ENCODE measurements at places on chromosomes 12 and 14.

- DNase-seq = no peak
These were observed 401.3 kb downstream of the DIO2 start for GRCh38 chr14:79809849-79810612.

DNA sequence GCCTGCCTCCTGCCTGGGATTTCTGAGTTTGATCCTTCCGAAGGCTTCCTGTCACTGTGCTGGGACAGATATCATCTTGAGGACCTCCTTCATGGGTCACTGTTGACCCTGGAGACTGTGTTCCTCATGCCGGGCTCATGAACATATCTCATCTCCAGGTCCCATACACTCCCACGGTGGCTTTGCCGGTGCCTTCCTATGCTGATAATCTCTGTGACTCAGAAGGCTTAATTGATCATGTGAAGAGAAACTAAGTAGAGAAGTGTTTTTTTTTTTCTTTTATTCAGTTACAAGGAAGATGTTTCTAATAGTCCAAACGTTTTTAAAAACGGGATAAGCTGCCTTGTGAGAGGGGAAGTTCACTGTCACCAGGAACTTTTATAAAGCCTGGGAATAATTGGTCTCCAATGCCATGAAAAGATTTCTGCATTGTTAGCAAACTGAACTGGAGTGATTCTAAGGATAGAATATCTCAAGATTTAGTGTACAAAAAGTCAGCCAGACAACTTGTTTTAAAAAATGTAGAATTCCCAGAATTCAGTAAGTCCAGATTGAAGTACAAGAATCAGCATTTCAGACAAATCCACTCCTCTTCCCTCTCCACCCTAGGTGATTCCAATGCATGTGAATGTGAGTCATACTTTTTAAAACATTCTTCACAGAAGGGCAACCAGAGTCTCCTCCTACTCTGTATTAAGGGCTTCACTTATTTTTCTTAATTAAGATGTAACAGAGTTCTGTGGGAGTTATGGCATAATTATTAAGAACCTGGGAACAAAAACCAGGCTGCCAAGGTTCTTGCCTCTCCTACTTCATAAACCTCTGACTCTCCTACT, 139.8 kb upstream of the LGR5 start:
- DNase-seq = no peak

DNA sequence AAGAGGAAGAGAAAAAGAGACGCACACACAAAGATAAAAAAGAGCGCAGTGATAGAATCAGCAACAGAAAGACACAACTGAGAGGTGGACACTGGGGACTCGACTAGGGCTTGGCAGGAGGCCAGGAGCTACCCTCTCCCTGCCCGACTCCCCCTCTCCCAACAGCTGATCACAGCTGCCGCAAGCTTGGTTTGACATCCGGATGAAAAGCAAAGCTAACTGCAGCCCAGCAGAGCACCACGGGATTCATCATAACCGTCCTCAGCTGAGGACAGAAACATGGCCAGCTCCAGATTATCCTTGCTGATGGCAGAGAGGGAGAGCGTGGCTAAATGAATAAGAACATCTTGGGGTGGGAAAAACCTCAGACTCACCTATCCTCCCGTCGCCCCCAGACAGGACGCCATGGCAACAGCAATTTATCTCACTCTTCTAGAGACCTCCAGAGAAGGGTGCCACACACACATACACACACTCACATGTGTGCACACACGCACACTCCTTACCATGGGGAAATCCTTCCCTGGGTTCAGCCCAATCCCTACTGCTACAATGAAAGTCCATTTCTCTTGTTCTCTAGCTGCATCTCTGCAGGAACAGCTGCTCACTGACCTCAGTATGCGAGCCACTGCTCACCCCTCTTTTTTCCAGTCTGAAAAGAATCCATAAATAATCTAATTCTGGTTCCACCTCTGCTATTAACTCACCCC, 135.3 kb downstream of the NTF3 start:
- no peak for DNase-seq

DNA sequence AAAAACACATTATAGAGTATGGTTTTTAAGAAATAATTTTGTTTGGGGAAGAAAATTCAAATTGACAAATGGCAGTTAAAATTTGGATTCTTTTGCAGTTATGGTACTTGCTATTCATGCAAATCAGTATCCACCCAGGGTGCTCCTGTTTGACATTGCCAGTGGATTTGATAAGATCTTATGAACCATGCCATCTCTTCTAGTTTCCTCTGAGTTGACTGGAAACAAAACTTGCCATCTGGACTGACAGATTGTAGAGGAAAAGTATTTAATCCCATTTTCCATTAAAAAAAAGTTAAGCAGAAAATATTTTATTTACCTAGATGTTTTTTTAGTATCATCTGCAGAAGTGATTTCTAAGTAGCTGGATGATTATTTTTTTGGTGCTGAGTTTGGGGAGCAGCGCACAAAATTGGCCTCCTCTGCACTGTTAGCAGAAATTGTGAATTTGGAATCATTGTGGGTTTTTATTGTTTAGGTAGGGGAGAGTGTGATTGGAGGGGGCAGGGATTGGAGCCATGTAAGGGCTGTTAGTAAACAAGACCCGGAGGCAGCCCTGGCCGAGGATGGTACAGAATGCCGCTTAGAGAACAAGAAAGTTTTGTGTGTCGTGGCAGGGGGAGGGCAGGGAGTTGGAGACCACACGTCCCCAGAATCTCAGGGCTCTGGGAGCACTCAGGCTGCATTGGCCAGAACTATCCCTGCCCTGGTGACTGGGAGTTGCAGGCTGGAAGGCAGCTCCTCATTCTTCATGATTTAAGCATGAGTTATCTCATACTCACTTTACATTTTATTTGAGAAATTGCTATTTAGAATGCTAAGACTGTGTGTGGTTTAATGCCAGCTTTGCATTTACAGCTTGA, 56.6 kb downstream of the WDR20 start:
- DNase-seq = no peak

GRCh38 chr14:85333313-85333712, 196.6 kb upstream of the FLRT2 start:
- DNase-seq = no peak

DNA sequence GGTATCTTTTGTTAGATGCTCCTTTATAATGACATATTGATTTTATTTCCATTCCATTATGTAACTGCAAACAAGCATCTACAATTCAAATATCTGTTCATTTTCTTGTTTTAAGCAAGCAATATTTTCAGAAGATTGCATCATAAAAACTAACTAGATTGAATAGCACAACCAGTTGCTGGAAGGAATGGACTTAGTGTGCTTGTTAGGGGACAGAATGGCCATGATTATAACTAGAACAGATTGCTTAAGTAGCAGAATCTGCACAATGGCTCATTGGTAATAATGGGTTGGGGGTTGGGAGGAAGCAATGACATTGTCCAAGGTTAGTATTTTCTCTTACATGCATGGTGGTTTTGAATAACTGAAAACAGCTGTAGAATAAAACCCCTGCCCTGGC, 939.5 kb downstream of the SLC16A7 start:
- DNase-seq = no peak

DNA sequence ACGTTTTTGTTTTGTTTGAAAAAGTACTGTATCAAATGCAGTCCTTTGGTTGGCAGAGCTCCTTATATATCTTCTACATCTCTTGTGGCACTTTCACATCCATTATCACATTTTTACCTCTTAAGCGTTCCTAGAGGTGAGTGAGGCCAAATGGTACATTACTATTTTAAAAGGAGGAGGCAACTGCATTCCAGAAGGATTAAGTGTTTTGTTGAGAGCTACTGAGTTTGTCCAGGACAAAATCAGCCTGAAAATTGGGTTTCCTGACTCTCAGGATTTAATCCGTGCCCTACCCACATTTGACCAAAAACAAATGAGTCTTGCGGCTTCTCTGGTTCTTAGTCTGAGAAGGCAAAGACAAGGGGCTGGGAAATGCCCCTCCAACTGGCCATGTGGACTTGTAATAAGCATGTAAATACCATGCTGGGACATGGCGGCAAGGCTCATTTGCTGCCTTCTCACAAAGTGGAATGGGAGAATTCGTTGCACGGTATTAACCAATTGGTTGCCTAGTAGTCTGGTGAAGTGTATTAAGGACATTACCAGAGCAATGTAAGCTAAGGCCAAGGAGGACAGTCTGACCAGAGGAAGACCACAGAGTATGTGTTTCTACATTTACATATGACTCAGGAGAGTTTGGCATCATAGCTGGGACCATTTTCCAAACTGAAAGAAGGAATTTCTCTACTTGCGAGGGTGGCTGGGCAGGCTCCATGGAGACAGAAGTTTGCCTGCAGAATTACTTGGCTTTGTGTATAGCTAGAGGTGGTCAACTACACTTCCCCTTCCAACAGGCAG, 175.8 kb upstream of the PLXNC1 start:
- DNase-seq = no peak

DNA sequence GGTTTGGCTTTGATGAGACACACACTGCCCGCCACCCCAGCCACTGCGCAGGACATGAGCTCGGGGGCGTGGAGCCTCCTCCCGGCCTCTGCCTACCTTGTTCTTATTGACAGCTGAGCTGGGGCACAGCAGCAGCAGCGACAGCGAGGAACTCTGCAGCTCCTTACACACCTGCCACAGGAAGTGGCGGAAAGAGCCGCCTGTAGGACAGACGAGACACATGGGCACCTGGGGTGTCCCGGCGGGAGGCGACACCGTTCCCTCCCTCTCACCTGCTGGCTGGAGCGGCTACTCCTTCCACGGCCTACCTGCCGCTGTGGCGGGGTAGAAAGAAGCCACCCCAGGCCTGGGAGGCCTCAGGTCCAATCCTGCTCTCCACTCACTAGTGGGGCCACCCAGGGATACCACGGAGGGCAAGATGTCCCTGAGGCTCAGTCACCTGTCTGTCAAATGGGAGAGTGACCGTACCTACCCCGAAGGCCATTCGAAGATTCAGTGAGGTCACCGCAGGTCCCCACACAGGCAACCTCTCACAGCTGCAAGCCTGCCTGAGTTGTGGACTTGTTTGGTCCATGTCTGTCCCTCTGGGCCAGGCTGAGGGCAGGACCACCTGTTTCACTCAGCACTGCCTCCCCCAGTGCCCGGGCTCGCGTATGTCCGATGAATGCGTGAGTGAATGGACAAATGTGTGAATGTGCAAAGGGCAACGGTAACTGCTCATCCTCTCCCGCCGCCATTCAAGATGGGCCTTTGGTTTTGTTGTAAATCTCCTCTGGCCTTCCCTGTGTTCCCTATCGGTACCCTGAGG, 42.6 kb downstream of the TRAFD1 start:
- no peak for DNase-seq

DNA sequence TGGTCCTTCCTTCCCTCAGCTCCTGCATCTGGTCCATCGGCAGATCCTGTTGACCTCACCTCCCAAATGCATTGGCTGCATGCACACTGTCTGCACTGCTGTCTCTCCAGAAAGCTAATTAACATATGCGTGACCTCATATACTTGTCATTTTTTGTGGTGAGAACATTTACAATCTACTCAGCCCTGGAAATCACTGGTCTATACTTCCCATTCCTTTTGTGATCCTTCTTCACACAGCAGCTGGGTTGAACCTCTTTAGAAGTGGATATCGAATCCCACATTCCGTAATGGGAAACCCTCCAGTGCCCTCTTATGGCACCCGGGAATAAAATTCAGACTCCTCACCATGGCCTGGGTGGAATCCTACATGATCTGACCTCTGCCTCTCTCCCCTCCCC, 45.0 kb downstream of the SMOC1 start:
- DNase-seq = no peak

GRCh38 chr14:31253746-31254471, 46.3 kb upstream of the HECTD1 start:
- DNase-seq = no peak

DNA sequence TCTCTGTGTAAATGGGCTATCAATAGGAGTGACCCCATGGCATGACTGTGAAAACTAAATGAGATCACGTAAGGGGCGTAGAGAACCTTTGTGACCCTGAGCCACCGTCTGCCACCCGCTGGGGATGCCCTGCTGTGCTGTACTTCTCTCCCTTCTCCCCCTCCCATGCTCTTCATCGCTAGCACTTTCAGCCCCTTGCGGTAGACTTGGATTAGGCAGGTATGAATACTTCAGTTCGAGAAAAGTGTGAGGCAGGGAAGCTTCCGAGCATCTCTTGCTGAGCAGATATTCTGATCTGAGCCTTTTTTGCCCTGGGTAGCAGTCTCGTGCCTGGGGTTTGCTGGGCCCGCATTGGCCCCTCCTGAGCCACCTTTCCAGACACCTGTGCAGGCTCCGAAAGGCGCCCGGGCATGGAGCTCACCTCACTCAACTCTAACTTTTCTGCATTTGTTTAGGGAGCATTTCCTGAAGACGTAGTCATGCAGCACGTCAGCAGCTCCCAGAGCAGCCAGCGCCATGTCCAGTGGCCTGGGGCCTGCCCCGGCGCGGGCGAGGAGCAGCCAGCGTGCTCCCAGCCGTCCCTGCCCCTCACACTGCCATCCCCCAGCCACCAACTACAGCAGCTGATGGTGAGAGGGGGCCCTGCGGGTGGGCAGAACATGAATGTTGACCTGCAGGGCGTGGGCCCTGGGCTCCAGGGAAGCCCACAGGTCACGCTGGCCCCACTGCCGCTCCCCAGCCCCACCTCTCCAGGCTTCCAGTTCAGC, 40.4 kb downstream of the DDX51 start:
- DNase-seq = no peak
